HL-60 (cell line): ENCODE measurements at places on chromosomes 16 and 17.
A peak's percentile ranks its signal among the peaks of the same experiment; 100 is the strongest.

GRCh38 chr17:52134641-52135040 is 23.9 kb downstream of the CA10 start:
- DNase-seq, result no peak

DNA sequence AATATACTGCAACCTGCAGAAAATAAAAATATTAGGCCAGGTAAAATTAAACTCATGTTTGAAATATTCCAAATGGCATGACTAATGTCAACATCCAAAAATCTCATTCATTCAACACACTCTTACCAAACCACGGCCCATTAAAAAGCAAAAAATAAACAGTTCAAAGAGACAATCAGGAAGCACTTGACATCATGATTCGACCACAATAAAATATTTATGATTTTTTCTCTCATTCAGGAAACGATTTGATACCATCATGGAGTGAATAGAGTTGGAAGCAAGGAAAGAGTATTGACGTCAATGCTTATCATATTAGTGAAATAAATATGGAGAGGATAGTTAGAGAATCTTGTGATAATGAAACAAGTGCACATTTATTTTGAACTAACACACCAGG is 354.1 kb downstream of the KCNJ2 start:
- no peak for DNase-seq

- no peak for DNase-seq
Measured at GRCh38 chr16:3358871-3359270, 3.2 kb downstream of the OR2C1 start.

DNA sequence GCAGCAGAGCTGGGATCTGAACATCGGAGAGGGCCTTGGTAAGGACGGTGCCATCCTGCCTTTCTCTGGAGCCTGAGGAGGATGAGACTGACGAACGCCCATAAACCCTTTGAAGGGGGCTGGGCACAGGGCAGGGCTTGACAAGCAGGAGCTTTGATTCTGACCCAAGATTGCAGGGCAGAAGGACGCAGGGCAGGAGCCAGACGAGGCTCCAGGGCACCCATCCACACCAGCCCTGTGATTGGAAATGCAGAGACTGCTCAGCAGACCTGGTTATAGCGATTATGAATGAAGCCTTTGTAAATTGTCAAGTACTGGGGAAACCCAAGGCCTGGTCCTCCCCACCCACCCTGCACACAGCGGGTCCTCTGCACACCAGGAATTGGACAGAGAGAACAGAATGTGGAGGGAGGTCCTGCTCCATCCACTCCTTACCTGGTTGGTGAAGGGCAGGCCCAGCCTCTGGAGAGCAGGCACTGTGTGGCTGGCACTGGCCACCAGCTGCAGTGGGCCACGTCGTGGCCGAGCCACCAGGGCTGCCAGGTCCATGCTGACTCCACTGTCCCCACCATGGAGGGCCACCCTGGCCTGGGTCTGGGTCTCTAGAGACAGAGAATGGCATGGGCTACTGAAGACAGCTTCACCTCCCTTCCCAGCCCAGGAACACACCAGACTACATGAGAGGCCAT is 68.8 kb downstream of the RMI2 start:
- no peak for DNase-seq

DNA sequence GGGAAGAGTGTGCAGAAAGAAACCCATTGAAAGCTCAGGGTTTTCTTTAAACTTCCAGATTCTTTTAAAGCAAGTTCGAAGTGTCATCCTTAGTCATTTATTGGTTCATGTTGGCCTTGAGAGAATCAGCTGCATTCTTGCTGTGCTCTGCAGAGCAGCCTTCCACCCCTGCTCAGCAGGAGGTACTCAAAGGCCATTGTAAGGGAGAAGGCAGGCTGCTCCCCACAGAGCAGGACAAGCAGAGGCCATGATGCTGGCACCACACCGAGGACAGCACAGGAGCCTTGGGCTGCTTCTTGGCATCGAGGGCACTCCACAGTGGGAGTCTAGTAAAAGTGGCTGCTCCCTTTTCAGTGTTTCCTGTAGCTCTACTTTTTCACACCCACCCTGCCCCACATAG is 29.6 kb downstream of the NMT1 start:
- no peak for DNase-seq

DNA sequence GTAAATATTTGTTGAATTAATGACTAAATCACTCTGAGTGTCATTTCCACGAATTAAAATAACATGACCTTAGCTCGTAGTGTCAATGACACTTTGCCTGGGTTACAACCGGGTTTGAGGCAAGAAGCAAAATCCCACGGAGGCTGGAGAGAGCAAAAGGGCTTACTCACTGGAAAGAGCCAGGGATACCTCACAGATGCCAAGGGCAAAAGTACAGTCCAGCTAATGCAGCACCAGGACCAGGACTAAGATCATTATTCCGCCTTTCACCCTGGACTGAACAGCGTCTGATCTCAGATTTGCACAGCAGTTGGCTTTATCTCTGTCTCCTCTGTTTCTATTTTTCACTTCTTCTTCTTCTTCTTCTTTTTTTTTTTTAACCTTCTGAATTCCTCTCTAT is 175.5 kb downstream of the SHISA9 start:
- no peak for DNase-seq

DNA sequence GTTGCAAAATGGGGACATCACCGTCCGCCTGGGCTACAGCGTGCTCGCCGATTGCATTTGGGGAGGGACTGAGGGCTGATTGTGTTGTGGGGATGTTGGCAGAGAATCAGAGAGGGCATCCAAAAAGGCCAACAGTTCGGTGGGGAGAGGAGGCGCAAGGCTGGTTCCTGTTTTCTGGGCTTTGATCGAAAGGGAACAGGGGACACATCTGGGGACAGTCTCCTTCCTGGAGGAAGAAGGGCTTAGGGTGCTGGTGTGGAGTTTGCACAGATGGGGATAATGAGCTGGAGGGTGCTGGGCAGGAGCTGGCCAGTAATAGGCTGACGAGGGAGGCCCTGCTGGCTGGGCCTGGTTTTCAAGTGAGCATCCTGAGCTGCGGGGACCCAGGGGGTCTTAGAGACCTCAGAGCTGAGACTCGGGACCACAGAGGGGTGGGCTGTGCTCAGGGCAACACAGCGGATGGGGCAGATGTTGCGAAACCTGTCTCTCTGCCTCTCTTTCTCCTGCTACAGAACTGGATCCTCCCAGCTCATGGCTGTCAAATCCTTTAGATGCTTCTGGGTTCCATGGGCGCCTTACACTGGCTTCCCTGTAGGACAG is 288.7 kb downstream of the SEC14L1 start:
- peak; percentile 52 for DNase-seq

GRCh38 chr17:65183736-65184135 is 46.6 kb downstream of the RGS9 start:
- no peak for DNase-seq

GRCh38 chr17:77600346-77600745 is 358.2 kb upstream of the TNRC6C start:
- no peak for DNase-seq

- DNase-seq, result no peak
Measured at GRCh38 chr17:79852748-79853147, 13.5 kb upstream of the CBX4 start.

DNA sequence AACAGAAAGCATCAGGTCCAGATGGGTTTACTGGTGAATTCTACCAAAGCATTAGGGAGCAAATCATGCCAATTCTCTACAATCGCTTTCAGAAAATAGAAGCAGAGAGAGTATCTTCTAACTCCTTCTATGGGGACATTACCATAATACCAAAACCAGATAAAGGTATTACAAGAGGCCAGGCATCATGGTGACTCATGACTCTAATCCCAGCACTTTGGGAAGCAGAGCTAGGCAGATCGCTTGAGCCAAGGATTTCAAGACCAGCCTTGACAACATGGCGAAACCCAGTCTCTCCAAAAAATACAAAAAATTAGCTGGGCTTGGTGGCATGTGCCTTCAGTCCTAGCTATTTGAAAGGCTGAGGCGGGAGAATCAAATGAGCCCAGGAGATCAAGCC is 23.0 kb downstream of the HBQ1 start:
- no peak for DNase-seq
